NCI-H446 (cell line): ENCODE measurements at places on chromosomes 3 and 15.

DNA sequence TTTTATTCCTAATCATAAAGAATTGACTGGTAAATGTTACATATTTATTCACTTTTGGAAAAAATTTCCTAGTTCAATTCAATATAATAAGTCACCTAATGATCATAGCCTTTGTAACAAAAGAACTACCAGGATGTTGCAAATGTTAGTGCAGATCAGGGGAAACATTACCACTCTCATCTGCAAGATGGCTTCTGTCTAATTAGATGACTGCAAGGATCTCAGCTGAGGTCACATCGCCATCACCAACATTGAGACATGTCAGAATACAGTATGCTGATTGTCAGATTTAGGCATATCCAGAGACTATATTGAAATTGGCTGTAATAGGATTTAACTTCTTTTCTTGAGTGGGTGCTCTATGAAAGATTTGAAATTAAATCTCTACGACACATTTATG, 431.4 kb upstream of the AGTR1 start:
- no peak for DNase-seq

DNA sequence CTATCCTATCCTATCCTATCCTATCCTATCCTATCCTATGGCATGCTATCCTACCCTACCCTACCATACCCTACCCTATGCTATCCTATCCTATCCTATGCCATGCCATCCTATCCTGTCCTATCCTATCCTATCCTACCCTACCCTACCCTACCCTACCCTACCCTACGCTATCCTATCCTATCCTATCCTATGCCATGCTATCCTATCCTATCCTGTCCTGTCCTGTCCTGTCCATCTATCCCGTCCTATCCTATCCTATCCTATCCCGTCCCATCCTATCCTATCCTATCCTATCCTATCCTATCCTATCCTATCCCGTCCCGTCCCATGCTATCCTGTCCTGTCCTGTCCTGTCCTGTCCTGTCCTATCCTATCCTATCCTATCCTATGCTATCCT, 57.4 kb downstream of the SLC6A11 start:
- no peak for DNase-seq

DNA sequence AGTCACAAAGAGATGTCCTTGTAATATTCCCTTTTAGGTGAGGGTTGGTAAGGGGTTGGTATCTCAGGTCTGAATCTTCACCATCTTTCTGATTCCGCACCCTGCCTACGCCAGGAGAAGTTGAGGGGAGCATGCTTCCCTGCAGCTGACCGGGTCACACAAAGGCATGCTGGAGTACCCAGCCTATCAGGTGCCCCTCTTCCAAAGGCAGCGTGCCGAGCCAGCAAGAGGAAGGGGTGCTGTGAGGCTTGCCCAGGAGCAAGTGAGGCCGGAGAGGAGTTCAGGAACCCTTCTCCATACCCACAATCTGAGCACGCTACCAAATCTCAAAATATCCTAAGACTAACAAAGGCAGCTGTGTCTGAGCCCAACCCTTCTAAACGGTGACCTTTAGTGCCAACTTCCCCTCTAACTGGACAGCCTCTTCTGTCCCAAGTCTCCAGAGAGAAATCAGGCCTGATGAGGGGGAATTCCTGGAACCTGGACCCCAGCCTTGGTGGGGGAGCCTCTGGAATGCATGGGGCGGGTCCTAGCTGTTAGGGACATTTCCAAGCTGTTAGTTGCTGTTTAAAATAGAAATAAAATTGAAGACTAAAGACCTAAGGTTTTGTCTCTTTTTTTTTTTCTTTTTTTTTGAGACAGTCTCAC, 19.8 kb downstream of the TYRO3 start:
- DNase-seq: no peak

- DNase-seq: no peak
Observed at GRCh38 chr3:23376516-23377248, 173.6 kb downstream of the UBE2E2 start.

GRCh38 chr3:108489776-108490175, 20.6 kb downstream of the MYH15 start:
- peak; percentile 70 for DNase-seq

DNA sequence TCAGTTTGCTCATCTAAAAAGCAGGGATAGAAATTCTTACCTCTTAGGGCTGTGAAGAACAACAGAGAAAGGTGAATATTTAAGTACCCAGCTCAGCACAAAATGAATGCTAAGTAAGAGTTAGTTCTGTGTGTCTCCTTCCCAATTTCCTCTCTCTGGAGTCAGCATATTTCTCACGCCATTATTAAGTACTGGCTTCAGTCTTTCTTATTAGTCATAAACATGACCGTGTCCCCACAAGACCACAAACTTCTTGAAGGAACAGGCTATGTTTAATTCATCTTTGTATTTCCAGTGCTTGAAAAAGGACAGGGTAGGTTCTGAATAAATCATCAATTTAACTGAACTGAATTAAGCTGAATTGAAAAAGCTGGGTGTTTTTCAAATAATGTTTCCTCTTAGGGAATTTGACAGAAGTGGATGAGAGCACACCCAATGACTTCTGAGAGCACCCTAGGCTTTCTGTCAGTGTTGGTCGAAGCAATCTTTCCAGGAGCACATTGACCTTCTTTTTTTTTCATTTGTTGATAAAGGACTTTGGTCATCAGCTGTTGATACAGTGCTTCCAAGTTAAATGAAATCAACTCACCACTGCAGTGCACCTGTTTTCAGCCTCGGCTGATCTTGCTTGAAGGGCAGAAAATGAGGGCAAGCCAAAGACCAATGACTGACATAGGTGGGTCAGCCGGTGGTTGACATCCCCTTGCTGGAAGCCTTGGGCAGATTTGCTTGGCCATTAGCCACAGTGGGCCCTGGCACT, 324.6 kb downstream of the MFSD1 start:
- DNase-seq: no peak

DNA sequence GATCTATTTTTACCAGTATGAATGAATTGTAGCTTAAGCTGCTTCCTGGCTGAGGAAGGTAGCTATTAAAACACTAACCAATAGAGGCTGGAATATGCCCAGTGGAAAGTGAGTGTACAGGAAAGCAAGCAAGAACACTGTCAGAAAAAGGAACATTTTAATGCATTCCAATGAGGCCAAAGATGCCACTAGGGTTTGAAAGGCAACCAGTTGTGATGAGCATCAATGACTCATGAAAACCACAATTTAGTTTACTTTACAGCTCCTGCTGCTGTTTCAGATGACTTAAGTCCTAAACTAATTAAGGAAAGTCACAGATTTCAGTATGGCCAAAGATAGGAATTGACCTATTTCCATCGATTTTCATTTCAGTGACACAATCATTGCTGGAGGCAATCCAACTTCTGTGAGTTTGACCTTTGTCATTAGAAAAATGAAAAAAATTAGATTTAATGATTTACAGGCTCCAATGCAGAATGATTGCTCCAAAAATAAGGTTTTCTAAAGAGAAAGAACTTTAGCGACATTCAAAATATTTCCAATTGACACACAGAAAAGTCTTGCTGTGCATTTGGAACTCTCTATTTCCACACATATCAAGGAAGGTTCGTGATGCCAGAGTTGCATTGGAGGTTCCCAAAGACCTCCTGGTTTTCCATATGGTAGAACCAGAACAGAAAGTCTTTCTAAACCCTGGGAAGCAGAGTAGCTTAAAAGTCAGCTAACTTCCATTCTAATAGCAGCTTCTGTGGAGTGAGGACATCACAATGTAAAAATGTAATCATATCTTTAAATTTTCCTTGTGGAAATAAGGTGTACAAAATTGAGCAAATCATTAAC, 103.0 kb downstream of the SUCNR1 start:
- DNase-seq: no peak
